Foreskin fibroblast (primary cell): ENCODE measurements at places on chromosomes 16 and 17.

GRCh38 chr16:1674306-1674705 lies 3.8 kb upstream of the JPT2 start:
- DNase-seq: peak; percentile 8

GRCh38 chr17:28854457-28855335 lies at the start of gene ERAL1:
Gene ERAL1 (plus strand): TSS chr17:28855016. CDS start chr17:28855035, 19 bp downstream.
- DNase-seq: peak; percentile 83

DNA sequence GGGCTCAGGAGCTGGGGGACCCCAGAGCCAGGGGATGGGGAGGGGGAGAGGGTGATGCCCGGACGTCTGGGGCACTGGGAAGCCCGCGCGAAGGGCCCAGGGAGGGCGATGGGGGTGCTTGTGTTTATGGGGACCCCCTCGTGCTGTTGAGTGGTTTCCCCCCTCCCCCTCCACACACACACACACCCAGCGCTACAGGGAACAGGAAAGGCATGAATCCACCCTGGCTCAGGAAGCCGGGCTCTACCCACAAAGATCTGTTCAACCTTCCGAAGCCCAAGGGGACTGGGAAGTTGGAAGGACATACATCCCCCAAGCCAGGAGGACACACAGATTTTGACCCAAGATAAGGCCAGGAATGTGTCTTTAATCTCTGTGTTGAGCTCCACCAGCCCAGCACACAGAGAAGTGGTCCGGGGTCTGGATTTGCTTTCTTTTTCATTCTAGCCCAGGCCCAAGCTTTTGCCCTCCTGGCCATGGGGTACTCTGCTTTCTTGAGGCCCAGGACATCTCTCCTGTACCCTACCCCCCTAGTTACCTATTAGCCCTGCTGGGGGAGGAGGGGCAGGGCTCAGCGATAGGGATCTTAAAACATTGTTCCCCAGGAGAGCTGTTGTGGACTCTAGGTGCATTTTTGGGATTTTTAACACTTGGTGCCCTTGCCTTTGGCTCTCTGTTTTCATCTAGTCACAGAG lies 1.2 kb downstream of the UBALD2 start:
- no peak for DNase-seq

DNA sequence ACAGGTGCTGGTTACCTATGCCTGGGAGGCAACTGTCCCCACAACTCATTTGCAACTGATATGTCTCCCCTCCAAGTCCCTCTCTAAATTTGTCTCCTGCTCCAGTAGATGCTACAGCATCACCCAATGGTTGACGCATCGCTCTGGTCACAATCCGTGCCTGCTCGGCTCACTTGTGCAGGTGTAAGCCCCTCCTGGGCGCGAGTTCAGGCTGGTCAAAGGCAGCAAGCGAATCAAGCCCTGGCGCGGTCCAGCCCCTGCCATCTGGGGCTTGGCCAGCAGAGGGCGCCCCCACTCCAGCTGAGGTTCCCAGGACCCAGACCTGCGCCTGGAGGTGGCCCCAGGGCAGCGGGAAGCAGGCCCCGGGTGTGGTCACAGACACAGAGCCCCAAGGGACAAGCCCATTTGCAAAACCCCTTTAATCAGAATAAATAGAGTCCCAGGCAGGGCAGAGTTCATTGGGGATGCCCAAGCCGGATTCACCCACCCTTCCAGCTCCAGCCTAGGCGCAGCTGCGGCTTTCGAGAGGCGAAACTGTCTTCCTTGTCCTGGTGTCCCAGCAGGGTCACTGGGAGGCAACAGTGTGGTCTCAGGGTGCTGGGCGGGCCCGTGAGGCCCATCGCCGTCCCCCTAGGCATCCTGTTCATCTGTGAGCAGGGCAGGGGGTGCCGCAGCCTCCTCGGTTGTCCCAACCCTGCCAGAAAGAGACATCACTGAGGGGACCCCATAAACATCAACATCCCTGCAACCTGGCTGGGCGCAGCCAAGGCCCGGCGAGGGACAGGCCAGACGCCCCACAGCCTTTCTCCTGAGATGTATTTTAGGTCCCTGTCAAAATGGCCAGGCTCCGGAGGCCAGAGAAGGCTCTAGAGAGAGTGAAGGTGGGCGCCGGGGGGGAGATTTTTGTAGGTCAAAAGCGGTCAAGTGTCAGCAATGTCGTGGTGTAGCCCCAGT lies 15.8 kb downstream of the TMC6 start:
- DNase-seq: peak; percentile 29

- DNase-seq: no peak
These were observed 353.2 kb downstream of the MAF start for GRCh38 chr16:79247386-79247785.
